ENCODE measurements at places on chromosomes 11 and 22.

- DNase-seq: no peak
Observed at GRCh38 chr11:113697756-113698407, 8.2 kb downstream of the TMPRSS5 start.

DNA sequence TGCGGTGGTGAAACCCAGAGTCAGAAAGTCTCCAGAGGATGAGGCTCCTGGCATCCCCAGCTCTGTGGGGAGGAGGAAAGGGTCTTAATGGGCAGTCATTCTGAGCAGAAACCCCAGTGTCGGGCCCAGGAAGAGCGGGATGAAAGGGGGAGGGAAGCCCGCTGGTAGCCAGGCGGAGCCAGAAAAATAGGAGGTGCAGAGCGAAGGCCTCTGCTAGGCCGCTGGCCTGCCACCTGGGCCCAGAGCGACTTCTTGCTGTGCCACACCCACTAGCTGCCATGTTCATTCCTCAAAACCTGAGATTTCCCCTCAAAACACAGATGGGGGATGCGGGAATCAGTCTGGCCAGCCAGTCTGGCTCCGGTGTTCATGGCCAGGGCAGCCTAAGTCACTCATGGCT lies 650 bp upstream of the POU2AF3 start:
- no peak for DNase-seq

- no peak for DNase-seq
Observed at GRCh38 chr11:79040348-79040747, 400.5 kb downstream of the TENM4 start.

- DNase-seq: no peak
Observed at GRCh38 chr11:63769042-63769713, 603 bp upstream of the ZFTA start.

DNA sequence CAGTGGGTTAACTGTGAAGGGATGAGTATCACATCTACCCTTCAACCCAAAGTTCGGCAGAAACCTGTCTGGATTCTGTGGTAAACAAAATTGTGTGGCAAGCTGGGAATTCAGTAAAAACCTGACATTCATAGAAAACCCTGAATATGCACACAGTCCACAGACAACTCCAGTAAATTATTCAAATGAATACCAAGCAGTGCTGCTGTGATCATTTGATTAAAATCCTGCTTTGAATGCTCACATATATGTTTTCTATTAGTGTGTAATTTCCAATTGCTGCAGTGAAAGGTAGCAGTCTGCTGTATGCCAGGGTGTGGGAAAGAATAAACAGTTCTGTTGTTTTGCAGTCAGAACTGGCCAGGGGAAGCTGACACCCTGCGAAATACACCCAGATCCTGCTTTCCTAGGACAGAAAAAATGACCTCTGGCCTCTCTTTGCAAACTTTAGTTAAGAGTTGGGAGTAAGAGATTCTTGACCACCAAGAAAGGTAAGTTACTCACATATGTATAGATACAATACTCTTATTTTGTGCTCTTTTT lies 217.8 kb downstream of the FAM76B start:
- DNase-seq: no peak

- DNase-seq: no peak
Observed at GRCh38 chr11:10982704-10983510, 125.1 kb upstream of the ZBED5 start.

DNA sequence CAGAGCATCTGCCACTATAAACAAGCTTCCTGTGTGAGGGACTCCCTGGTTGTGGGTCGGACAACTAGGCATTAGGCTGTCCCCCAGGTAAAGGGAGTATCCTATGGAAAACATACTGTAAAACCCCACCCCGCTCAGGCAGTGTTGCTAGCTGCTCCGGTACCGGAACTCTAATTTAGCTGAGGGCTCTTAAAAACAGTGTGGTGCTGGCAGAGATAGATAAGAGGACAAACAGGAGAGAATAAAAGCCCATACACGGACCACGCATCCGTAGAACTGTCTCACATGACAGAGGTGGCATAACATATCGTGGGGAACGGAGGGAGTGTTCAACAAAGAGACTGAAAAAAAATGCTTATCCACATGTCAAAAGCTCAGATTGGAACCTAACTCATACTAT lies 3.4 kb upstream of the MOGAT2 start:
- DNase-seq: no peak

DNA sequence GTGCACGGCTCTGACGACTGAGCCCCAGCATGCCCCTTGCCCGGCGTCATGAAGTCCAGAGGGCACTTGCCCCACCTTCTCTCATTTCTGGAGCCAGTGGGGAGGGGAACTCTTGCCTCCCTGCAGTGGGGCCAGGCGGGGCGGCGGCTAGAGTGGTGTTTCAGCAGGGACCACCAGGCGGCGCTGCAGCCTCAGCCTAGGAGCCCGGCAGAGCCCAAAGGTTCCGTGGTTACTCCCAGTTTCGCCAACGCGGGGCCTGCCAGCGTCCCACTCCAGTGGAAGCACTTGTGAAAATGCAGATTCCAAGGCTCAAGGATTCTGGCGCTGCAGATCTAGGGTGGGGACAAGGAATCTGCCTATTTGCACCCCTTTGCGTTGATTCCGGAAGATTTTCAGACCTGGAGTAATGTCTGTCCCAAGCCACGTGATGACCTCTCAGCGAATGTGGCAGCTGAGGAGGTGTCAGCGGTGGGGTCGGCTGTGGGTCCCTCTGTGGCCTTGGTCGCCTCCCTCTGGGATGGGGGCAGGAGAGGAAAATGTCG lies 55.7 kb downstream of the CD82 start:
- DNase-seq: peak; percentile 53

DNA sequence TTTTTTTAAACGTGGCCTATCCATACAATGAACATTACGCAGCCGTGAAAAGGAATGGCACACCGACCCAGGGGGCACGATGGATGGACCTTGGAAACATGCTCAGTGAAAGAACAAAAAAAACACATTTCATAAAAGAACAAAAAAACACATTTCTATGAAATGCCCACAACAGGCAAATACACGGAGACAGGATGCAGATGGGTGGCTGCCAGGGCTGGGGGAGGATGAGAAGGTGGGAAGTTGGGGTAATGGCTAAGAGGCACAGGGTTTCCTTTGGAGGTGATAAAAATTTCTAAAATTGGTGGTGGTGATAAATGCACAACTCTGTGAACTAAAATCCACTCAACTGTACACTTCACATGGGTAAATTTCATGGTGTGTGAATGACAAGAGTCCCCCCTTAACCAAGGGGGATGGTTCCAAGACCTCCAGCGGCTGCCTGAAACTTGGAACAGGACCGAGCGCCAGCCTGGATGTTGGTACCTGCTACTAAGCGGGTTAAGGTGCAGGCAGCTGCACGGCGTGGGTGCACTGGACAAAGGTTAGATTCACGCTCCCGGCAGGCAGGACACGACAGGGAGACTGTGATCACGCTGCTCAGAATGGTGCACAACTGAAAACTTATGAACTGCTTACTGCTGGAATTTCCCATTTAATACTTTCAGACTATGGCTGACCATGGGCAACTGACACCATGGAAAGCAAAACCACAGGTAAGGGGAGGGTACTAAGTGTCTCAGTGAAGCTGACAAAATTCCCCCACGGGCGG lies 16.5 kb downstream of the BRD1 start:
- no peak for DNase-seq

DNA sequence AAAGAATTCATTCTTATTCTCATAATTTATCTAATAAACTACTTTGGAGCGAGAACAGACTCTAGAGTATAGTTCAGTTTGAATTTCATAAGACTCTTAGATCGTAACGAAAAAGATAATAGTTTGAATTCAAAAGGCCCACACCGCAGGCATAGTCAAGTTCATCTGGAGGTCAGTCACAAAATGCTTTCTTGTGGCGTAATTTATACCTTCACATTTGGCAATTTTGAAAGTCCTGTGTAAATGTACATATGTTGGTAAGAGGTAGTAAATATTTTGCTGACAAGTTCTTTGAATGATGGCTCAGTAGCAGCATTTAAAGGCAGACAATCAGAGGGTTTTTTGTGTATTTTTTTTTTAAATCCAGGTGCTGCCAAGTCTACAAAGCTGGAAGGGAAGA lies 88.1 kb downstream of the TEAD1 start:
- no peak for DNase-seq

GRCh38 chr11:95764267-95764898 lies 25.2 kb downstream of the FAM76B start:
- peak; percentile 28 for DNase-seq

- DNase-seq: no peak
Observed at GRCh38 chr11:117523680-117524079, 196.0 kb downstream of the CEP164 start.

GRCh38 chr11:84628871-84629620 lies 998.1 kb downstream of the DLG2 start:
- DNase-seq: no peak

GRCh38 chr11:68542617-68543016 lies 82.1 kb downstream of the PPP6R3 start:
- DNase-seq: no peak

DNA sequence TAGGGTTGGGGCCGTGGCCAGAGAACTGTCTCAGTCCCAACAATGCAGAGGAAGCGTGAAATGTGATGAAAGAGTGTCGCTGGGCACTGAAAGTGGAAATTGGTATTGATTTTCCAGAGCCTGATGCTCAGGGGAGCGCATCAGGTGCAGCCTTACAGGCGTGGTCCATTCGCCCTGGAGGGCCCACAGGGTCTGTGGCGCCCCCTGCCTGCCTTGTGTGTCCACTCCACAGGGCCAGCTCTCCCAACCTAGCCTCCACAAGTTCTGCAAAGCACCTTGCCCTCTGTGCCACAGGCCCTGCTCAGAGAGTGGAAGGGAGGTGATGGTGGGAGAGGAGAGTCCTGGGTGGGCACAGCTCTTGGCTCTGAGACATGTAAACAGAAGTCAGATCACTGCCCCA lies 54.9 kb upstream of the LMO1 start:
- no peak for DNase-seq

- no peak for DNase-seq
Observed at GRCh38 chr11:65555693-65556231, 2.4 kb downstream of the LTBP3 start.

DNA sequence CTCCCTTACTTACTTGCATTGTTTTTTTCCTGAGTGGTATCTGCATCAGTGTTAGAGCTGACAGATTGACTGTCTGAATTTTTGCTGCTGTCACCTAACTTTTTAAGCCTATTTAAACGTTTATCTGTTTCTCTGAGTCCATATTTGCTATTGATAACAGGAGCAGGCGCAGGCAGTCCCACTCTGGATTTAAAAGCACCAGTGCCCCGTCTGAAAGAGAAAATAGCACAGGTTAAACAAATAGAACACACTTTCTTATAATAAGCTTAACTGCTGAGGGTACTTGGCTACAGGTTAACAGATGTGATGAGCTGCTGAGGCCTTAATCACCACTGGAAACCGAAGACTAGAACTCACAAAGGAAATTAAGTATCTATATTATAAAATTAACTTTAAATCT lies 45.8 kb upstream of the CHKA start:
- no peak for DNase-seq

DNA sequence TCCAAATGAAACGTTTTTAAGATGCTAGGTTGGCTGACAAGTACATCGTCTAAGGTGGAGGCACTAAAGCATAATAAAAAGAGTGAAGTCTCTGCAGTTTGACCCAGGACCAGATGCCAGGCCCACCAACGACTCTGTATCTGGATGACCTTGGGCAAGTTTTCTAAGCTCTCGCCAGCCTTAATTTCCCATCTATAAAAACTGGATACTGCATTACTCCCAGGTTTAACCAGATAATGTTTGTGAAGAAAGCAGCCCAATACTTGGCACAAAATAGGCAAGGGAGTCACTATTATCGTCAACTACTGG lies 49.0 kb downstream of the FAM83F start:
- DNase-seq: no peak

GRCh38 chr11:114063149-114063828 lies 3.8 kb downstream of the ZBTB16 start:
- no peak for DNase-seq

DNA sequence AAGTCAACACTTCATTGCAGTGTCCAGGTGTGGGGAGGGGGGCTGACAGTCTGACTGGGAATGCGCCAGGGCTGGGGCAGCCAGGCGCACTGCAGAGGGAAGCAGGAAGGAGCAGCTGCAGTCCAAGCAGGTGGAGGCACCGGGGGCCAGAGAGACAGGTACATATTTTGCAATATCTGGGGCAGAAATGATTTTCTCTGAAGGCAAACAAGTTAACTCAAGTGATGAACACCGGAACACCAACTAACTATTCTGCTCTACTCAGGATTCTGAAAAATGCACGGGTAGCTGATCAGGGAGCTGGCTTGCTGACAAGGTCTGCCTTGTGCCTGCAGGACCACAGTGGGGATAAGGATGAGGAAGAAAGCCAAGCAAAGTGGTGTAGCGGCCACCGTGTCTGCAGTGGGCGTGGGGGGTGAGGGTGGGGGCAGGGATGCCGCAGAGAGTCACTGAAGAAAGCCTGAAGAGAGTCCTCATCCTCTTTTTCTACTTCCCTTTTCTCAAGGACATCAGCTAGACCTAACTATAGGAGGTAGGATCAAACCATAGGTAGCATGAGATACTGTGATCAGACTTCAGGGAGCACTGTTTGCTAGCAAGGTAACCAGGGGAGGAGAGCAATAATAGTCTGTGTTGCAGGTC lies 83.4 kb downstream of the SCN3B start:
- DNase-seq: no peak

DNA sequence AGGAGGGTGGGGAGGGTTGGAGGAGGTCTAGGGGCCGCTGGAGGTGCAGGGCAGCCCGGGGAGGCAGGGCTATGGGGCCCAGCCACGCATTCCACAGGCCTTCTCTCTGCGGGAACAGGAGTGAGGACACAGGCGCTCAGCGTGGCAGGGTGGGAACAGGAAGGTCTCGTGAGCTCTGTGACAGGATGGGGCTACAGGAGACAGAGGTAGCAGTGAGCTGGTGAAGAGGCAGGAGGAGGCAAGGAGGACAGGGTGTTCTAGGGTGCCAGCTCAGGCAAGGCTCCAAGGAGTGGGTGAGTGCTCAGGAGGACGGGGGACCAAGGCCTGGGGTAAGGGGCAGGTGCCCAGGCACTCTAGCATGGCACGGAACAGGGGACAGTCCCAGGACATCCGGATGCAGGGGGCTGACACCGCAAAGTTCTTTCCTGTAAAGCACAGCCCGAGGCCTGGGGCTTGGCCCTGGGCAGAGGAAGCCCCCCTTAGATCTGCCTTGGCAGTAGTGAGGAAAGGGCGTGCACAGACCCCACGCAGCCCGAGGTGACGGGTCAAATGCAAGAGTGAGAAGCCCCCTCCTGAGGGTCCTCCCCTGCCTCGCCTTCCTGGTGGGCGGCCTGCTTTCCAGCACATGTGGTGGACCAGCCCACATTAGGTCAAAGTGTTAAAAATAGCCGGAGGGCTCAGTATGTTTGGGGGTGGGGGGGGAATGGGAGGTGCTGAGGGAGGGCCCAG lies 4.7 kb upstream of the NEAT1 start:
- no peak for DNase-seq

- DNase-seq: peak; percentile 24
Observed at GRCh38 chr11:129853518-129854231, 38.0 kb downstream of the TMEM45B start.

Measured in right renal pelvis (tissue), 4 donors.